NCI-H345 (cell line): ENCODE measurements at places on chromosomes 6 and 20.

DNA sequence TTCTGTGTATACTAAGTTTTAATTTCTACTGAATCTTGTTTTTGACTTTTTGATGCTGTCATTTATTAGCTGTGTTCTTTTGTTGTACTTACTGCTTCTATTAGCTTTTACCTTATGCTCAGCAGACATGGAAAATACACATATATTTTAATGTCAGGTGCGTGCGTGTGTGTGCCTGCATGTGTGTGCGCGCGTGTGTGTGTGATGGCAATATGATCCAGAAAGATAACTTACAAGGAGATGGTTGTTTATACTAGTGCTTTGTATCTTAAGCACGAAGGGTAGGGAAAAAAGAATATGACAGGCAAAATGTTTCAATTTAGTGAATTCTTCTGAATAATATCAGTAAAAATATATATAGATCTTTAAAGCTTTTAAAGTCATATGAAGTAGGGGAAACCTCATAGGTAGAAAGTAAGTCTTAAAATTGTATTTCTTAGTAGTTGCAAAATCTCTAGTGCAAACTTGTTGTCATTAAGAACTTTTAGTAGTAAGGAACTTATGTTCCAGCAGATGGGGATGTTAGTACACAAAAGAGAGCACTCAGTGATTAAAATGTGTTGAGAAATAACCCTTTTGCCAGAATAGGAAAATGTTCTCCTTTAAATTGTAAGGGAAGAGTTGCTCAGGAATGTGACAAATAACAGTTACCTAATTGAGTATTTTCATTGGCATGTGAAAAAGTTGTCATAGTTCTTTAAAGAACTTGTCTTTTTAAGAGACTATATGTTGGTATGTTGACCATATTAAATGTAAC is 13.2 kb downstream of the QKI start:
- DNase-seq: no peak

GRCh38 chr20:63626424-63627128 is at the start of gene GMEB2:
Gene GMEB2, minus strand, starts transcription at chr20:63627101. Its CDS starts 7,704 bp downstream, at chr20:63619397.
- DNase-seq: peak; percentile 91

DNA sequence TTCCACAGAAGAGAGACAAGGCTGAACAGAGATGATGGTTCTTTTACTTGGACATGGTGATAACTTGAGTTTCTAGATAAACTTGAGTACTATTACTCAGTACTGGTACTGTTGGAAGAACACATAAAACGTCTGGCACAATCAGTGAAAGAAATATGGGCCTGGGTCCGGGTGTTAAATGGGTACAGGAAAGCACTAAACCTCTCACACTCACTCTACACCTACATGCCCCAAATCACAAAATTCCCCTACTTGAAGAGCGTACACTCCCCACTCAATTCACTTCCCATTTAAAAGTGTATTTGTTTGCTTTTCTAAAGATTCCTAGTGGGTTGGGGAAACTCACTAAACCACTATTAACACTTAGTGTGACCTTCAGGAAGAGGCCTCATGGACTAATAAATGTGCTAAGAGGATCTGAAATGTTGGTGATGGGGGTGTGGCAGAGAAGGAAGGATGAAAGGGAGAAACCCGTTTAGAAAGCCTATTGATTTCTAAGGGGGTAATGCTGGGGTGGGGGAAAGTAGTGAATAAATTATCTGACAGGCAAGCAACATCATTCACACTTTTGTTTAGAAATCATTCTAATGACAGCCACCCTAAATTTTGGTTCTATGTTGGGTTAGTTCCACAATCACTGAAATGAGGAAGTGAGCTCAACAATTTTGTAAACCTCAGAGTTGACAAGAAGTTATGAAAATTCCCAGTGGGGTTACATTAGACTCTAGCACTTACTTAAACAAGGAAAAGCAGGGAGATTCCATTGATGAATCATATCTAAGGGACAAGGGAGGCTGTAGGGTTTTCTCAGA is 222.6 kb upstream of the MARCKS start:
- no peak for DNase-seq

- DNase-seq: no peak
Measured at GRCh38 chr6:158767709-158768108, 51.5 kb downstream of the EZR start.

GRCh38 chr6:24064106-24064505 is 61.9 kb upstream of the NRSN1 start:
- peak; percentile 38 for DNase-seq

DNA sequence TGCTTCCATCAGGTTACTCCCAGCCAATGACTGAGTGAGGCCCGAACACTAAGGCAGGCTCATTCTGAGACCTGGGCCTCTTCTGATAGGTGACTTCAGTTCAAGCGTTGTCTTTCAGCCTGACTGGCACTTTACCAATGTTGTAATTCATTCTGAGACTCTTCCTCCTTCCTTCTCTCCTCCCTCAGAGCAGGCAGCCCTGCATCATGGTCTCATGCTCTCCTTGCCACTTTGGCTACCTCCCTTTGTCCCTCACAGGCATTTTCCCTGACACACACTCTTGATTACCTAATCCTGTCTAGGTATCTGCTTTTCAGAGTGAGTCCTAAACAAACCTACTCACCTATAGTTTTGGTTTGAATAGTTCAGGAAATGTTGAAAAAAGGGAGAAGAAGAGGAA is 12.6 kb upstream of the WFDC12 start:
- DNase-seq: no peak

GRCh38 chr20:46551522-46552381 is 1.3 kb upstream of the OCSTAMP start:
- DNase-seq: no peak

DNA sequence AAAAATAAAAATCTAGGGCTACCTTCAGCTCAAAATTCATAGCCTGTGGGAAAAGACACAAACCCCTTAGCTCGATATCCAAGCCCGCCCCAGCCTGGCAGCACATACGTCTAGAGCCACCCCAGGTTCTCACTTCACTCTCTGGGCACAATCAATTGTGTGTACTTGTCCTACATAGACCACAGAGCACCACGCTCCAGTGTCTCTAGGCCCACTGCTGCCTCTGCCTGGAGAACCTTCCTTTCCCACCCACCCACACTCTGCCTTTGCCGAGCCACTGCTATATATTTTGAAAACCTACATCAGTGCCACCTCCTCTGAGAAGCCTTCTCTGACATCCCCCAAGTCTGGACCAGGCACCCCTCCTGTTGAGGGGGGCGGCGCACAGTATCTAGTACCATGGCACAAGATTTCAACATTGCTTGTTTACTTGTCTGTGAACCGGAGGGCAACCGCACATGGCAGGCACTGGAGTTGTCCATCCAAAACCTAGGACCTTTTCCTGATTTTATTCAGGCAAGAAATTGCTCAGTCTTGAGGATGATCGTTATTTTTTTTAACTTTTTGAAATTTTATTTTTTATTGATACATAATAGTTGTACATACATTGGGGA is 141.5 kb downstream of the UNC5CL start:
- DNase-seq: no peak

DNA sequence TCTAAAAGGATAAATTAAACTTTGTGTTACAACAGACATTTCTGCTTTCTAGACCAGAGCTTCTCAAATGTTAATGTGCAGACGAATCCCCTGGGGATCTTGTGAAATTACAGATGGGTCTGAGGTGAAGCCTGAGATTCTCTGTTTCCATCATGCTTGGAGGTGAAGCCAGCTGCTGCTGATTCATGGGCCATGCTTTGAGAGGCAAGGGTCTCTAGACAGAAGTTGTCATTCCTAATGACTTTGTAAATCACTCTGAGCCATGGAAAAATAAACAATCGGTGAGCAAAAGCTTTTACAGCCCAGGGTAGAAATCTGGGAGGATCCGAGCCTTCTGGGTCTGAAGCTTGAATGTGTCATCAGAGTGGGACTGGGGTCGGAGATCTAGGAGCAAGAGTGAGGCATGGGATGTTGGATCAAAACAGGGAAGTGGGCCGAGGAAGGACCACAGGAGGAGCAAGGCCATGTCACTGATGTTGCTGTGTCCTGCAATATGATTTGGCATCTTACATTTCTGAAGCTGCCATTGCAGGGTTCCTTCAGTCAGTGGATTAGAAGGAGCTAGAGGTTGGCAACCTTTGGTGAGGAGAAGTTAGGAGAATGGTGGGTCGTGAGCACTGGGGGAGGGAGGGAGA is 77.3 kb downstream of the TRMT11 start:
- DNase-seq: no peak

GRCh38 chr6:43293698-43294097 is 4.4 kb upstream of the SLC22A7 start:
- no peak for DNase-seq
